Stimulated activated CD8-positive, alpha-beta memory T cell treated with anti-CD3 and anti-CD28 coated beads, Interleukin-7, amount 100 ng/mL, for 4 hours (primary cell): ENCODE measurements at places on chromosomes 12 and 14.

GRCh38 chr14:93543766-93544165 is 113.0 kb downstream of the UNC79 start:
- no peak for DNase-seq

DNA sequence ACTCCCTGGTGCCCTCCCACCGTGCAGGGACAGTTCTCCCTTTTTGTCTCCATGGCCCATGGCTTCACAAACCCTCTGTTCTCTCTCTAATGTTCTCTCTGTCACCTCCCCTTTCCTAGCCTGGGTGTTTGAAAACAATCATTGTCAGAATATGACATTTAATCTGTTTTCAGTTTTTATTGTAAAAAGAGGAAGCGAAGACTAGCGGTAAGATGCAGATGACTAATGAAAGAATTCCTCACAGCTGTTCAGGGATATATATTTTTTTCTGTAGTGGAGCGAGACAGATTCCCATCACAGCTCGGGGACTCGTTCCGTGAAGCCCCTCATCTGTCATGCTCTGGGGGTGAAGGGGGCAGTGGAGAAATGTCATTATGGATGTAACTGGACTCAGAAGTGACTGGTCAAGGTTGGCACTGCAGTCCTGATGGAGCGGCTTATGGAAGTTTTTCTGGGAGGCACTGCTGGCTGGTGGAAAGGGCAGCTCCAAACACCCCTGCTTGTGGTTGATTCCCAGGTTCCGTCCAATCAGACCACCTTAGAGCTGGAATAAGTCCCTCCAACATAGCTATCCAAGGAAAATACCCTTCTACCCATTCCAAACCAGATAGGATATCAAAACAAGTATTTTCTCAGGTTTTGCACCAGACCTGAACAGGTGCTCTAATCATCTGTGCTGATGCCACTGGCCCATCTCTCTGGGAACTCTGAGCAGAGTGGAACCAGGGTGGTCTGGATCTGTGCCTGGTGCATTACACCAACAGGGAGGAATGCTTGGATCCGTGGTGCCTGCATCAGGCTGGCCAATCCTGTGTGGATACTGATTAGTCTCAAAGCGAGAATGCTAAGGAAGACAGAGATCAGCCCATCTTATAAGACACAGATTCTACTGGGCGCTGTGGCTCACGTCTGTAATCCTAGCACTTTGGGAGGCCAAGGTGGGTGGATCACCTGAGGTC is 84.7 kb downstream of the GPATCH2L start:
- no peak for DNase-seq

DNA sequence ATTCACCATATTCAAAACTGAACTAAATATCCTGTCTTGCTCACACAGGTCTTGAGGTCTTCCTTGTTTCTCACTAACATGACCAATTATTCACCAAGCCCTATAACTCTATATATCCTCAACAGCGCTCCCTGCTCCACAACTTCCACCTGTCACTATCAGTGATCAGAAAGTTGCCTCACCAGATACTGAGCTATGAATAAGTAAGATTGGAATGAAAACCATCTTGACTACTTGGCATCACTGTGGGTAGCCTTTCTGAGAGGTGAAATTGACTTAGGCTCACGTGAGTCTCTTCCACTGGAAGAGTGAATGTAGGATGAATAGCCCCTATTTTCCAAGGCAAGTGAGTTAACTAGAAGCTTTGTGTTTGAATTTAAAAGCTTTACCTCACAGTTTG is 167.1 kb downstream of the PIK3C2G start:
- DNase-seq: no peak

- DNase-seq: no peak
Observed at GRCh38 chr12:47317175-47317915, 237.6 kb upstream of the AMIGO2 start.

DNA sequence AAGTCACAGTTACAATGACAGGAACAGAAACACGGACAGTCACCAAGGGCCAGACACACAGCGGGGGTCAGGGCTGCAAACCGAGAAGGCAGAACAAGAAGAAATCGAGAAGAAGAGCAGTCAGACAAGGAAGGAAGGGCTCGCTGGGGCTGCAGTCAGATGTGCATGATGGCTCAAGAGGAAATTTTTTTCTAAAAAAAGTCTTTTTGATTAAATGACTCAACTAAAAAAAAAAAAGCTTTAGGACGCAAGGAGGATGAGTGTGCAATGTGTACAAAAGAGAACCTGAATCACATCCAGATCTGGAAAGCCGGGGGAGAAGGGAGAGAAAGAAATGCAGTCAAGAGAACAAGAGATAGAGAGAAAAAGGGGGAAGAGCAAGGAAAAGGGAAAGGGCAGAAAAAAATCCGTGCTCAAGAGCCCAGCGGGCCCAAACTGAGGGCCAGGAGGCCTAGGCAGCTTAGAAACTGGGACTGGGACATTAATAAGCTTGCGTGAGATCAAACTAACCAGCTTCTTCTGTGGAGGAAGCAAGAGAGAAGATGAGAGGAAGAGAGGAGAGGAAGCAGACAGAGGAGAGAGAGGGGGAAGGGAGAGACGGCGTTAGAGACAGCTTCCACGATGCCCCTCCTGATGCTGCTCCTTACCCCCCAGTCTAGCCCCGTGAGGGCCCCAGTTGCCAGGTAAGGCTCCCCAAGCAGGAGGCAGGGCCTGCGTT is 6.7 kb downstream of the IFFO1 start:
- DNase-seq: no peak

- DNase-seq: no peak
Observed at GRCh38 chr12:132167611-132168310, 23.5 kb downstream of the NOC4L start.

- DNase-seq: no peak
Observed at GRCh38 chr14:26597589-26598080, at the start of gene NOVA1. TSS of gene NOVA1 (minus strand) at chr14:26598033. CDS start at chr14:26597436, 597 bp downstream.

GRCh38 chr12:95215949-95216348 is 1.3 kb downstream of the FGD6 start:
- no peak for DNase-seq
